ENCODE measurements at places on chromosomes 3 and 15.

- no peak for DNase-seq
Measured at GRCh38 chr3:118228151-118228550, 806.5 kb downstream of the IGSF11 start.

- no peak for DNase-seq
Measured at GRCh38 chr15:75065851-75066509, 42.6 kb downstream of the PPCDC start.

DNA sequence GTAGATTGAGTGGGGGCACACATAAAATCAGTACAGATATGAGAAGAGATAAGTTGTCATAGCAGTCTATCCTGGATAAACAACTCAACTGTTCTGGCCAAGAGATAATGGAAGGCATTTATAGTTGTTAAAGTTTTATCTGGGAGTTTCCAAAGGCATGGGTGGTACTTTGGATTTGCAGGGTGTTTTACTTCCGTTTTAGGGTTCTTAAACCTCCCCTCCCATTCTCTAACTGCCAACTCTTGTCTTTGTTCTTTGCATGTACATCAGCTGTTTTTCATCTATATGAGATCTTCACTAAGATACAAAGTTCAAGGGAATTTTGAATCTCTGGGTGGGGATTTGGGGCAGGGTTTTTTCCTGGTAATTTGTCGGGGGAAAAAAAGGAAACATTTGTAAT lies 174.7 kb upstream of the CGNL1 start:
- DNase-seq: no peak

DNA sequence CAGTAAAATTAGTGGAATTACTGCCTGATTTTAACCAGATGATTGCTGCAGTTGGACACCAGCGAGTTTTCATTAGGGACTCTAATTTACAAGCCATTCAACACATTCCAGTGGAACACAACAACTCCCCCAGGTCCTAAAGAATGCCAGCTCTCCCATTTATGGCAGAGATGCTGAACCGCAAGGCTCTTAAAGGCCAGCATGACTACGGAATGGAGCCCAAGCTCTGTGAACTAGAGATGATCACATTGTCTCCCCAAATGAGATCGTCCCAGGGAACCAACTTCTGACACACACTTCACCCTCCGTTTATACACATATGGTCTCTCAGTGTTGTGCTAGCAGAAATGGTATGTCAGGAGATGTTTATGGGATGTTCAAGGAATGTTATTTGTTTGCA lies 446.2 kb upstream of the NR2F2 start:
- DNase-seq: no peak

DNA sequence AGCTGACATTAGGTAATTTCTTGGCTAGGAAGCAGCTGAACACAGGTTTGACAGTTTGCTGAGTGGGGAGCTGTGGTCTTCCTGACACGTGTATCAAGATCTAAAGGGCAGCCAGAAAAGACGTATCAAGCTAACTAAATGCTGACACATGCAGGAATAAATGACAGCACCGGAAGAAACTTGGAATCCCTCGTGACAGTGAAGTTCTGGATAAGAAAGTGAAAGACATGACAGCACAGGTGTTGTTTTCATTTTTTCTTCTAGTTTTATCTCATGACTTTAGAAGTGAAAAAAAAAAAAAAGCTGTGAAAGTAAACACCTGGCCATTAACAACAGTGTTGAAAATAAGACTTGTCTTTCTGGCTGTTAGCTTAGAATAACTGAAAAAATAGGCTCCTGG lies 48.7 kb downstream of the FGF7 start:
- DNase-seq: no peak

All from retinal pigment epithelial cell (primary cell).